ELR (cell line): ENCODE measurements at places on chromosomes 7 and 10.

DNA sequence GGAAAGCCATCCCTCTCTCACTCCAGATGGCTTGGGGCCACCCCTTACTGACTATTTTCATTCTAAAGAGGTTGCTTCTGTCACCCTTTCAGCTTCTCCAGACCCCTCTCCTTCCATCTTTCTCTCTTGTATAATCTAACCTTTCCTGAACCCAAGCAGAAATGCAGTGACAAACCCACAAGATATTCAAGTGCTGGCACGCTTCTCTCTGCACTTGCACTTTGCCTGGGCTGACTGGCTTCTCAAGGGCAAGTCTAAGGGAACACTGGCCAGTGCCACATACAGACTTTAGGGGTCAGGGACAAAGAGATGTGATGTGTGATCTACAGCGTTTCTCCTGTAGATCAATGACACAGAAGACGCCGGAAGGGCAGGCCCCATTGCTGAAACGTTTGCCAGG is 150.4 kb upstream of the LANCL2 start:
- DNase-seq = peak; percentile 33

DNA sequence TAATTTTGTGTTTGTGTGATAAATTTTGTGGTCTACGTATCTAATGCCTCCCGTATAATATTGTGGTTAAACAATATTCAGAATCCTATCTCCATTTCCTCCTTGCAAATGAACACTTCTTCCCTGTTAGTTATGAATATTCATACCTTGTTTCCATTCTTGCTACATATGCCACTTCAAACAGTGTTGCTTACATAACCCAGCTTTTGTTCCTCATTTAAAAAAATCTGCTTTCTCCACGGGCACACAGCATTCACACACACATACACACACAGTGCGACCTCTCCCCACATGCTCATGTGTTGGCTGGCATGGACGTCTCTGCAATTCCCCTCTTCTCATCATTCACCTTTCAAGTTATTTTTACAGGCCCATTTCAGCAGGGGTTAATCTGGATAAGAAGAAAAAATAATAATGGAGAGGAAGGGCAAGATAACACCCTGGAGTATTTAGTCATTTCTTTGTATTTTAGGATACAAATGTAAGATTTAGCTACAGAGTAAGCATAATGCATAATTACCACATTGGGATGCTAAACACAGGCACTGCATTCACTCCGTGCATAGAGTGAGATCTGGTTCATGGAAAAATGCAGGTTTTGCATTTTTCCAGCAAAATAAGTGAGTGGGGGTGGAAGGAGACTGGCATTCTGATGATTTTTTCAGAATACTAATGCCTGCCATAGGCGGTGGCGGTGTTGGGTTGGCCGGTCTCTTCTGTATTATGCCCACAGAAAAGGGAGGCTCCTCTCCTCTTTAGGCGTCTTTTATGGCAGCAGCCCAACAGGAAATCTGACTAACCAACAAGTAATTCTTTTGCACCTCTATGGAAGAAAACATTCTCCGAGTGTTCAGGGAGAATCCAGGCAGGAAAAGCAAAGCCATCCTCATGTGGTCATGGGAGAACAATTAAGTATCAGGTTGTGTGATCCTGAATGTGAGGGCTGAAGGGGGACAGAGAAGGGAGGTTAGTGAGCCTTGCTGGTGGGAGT is 31.7 kb upstream of the ELMO1 start:
- no peak for DNase-seq

- DNase-seq = no peak
These were observed 428.4 kb downstream of the ARL4A start for GRCh38 chr7:13115855-13116254.

- DNase-seq = no peak
These were observed 1211.0 kb downstream of the TYW1 start for GRCh38 chr7:68207676-68208075.

DNA sequence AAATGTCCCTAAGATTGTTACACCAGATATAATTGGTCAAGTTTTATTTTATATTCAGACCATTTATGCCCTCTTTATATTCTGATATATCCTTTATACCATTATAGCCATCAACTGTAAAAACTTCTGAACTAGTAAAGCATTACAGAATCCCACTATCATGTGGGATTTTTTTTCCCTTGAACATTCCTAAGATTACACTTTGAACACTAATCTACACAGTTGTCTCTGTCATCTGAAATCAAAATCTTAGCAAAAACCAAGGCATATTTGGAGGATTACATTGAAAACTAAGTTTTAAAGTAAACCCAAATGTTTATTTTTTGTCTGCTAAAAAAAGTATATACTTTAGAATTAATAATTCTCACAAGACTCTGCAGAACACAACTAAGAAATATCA is 116.2 kb upstream of the GPR22 start:
- no peak for DNase-seq

DNA sequence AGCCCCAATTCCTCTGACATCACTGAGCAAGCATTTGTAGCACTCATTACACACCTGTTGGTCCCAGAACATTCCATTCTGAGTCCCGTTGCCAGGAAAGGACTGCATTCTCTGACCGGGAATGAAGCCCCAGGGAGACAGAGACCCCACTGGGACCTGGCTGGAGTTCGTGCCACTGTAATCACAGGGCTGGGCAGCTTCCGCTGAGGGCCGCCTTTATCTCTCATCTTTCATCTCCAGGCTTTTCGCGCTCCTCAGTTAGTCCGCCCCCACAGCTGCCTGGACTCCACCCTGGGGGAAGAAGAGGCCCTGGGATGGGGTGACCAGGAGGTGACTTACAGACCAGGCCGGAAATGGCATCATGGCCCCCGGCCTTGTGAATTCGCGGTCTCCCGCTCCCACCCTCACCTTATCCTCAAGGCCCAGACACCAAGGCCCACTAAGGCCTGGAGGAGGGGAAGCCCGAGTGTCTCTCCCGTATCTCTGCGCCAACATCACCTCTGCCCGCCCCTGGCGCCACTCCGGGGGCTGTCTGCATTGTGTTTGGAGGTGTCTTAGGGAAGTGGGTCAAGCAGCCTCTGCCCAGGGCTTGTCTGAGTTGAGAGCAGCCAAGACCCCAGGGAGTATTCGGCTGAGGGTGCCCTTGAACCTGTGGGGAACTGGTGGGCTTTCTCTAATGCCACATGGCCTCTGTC is 75.4 kb downstream of the PROSER2 start:
- no peak for DNase-seq

DNA sequence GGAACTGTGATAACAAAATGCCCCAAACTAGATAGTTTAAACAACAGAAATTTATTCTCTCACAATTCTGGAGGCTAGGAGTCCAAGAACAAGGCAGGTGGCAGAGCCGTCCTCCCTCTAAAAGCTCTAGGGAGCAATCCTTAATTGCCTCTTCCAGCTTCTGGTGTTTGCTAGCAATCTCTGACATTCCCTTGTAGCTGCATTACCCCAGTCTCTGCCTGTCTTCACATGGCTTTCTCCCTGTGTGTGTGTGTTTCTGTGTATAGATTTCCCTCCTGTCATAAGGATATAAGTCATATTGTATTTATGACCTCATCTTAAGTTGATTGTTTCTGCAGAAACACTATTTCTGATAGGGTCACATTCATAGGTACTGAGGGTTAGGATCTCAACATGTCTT is 177.5 kb downstream of the WNT2 start:
- DNase-seq = no peak

DNA sequence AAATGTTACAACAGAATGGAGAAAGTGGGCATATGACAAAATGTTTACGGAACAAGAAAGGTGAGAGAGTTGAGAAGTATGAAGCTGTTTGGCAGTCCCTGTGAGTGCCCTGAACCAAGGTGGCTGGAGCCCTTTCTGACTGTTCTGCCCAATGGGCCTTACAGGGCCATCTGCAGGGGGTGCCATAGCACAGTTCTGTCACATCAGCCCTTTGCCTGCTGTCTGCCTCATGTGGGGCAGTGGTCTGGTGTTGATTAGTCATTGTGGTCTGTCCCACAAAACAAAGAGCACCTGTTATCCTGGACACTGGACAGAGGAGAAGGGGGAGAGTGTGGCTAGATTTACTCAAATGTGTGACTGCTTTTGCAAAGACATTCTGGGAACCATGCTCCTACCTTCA is 51.5 kb upstream of the OSBPL3 start:
- no peak for DNase-seq

DNA sequence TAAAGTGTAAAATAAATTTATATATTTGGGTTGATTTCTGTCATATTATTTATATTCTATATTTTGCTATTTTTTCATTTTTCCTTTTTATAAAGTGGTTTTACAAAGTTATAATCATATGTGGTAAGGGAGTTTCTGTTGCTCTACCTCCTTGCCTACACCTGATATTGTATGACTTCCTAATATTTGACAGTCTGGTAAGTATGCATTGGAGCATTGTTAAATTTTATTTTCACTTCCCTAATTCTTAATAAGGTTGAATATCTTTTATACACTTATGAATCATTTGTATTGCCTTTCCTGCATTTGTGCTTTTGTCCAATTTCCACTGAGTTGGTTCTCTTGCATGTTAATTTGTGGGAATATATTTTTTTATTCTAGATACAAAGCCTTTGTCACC is 492.4 kb downstream of the GRID1 start:
- no peak for DNase-seq

- DNase-seq = no peak
These were observed 331.4 kb downstream of the PTPRN2 start for GRCh38 chr7:158256091-158256816.

DNA sequence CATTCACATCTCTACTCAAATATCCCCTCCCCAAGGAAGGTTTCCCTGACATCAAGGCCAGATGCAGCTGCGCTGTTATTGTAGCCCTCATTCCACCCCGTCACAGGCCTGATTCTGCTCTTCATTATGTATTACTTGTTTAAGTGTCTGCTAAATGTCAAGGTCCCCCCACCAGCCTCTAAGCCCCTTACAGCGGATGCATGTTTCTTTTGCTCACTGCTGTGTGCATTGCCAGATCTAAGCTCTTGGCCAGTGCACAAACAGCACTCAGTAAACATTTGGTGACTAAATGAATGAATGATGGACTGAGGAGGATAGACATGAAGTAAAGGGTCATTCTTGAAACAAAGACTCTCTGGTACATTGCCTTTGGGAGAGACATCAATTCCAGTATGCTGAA is 90.6 kb downstream of the NEBL start:
- DNase-seq = no peak

- no peak for DNase-seq
These were observed 43.8 kb downstream of the DAGLB start for GRCh38 chr7:6403907-6404306.

GRCh38 chr10:85421421-85421820 is 945.2 kb downstream of the GRID1 start:
- no peak for DNase-seq

DNA sequence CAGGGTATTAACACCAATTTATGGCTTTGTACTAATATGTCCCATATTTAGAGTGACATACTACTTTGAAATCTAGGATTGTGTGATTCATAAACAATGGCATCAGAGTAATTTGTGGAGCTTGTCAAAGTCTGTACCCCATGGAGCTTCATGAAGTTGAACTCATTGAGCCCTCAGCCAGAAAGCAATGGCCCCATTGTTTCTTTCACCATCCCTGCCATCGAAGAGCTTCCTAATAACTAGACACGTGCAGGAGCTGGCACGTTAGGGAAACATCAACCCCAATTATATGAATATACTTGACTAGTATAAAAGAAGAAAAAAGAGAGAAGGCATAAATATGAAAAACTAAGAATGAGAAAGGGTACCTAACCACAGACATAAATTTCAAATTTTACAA is 206.6 kb downstream of the CXCL12 start:
- DNase-seq = no peak

GRCh38 chr7:11168650-11169170 is 195.0 kb downstream of the PHF14 start:
- DNase-seq = no peak

DNA sequence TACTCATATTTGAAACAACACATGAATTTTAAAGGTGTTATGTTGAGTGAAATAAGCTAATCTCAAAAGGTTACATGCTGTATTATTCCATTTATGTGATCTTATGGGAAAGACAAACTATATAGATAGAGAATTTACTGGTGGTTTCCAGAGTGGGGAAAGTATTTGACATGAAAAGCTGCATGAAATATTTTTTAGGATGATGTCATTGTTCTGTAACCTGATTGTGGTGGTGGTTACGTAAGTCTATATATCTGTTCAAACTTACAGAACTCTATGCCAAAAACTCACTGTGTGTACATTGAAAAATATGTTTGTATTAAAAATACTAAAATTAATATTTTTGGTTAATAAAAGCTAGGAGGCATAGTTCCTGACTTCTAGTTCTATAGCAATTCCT is 453.0 kb downstream of the SORCS3 start:
- no peak for DNase-seq

DNA sequence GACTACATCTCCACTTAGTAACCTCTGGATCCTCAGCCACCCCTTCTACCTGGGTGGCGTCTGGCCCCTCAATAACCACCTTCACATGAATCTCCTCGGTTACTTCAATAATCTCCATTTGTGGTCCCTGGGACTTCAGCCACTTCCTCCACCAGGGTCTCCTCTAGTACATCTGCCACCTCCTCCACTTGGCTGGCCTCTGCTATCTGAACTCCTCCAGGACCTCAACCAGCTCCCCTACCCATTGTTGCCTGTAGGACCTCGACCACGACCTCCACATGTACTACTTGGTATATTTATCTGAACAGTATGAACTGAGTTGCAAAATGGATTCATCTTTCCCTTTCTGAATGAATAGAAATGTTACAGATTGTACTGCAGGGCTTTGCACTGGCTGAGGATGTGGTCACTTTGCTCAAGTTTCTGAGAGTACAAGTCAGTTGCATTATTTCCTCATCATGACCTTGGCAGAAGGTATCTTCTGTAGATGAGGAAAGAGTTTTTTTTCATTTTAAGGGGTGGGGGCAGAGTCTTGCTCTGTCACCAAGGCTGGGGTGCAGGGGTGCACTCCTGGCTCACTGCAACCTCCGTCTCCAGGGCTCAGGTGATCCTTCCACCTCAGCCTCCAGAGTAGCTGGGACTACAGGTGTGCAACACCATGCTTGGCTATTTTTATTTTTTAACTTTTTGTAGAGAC is 36.0 kb downstream of the MAT1A start:
- no peak for DNase-seq

DNA sequence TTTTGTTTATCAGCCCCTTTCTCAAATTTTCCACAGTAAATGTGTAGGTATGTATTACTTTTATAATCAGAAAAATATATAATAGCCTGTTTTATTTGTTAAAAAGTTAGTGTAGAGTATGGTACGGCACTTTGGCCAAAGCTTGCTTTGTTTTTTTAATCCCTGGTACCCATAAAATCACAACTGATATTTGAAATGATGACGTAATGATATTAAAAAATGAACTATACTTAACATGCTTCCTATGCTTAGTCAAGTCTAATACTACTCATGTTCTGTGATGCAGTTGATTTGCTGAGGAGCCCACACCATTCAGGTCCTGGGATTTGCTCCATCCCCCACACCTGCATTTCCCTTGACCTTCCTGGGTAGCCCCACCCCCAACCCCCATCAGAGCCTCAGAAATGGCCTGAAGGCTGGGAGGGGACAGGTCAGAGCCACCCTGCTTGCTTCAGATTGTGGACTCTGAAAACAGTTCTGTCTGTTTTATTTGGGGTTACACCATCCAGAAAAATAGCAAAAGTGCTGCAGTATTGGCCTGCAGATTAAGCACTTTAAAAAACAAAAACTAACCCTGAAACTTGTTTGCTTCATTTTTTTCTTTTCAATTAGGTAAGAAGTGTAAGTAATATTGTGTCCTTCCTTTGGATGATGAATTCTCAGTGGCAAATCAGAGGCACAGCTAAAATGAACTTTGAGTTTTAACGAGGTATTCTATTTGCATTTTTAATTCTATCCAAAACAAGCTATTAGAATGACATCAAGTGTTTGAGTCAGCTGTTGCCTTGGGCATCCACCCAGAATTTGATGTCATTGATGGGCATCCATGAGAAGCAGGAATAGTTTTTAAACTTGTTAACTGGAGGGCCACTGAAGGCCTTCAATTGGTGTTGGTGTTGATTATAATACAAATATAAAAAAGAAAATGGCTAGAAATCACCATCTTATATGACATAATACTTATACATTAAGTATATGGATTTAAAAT is 23.3 kb downstream of the PLCE1 start:
- DNase-seq = no peak
